ENCODE measurements at places on chromosomes 13 and 19.

- DNase-seq: no peak
Measured at GRCh38 chr19:39086386-39086785, 2.2 kb downstream of the ACP7 start.

GRCh38 chr19:32748497-32748896 is 28.9 kb downstream of the TDRD12 start:
- no peak for DNase-seq

DNA sequence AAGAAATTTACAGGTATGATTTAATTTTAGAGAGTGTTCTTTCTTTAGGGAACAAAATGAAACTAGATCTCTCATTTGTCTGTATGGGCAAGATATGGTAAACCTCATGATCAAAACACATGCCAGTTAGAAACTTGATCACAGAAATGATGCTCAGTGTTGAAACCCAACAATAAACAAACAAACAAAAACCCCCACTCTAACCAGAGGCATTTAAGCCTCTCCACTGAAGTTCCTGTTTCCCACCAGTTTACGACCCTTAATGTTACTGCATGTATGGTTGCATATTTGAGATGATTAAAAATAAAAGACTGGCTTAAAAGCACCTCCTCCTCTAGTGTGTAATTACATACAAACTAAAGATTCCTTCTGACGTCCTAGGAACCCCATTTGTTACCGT is 293.3 kb upstream of the MAB21L1 start:
- no peak for DNase-seq

DNA sequence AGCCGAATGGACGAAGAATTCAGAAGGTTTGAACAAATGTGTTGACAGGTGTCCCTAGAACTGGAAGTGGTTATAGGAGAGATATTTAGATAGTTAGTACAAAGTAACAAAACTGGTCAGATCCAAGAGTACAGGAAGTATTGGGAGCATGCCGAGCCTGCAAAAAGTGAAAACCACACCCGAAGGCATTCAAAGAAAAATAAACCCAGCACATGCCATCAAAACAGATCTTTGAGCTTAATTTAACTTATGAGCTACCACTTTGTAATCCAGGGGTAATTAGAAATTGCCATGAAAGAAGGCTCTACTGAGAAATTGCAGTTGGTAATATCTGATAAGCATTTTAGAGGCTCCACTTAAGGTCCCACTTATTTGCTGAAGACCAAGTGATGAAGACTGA is 214.2 kb downstream of the DNAJC15 start:
- DNase-seq: no peak

- DNase-seq: no peak
Measured at GRCh38 chr13:80884056-80884785, 543.3 kb upstream of the SPRY2 start.

DNA sequence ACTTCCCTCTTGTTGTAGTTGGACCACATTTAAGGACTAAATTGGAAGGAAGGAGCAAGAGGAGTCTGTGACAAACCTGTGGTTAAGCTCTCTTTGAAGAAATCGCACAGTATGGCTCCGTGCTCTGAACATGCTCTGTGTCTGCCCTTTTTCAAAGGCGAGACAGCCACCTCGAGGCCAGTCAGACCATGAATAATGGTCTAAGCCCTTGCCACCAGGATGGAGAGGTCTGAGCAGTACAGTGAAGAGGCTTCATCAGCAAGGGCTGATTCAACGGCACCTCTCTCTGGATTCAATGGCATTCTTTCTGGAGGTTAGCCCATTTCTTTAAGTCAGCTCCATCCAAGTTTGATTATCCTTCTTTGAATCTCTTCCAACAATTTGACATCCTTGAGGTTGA is 30.9 kb downstream of the FAM216B start:
- DNase-seq: no peak

GRCh38 chr19:49210108-49210900 is 52.7 kb downstream of the TRPM4 start:
- DNase-seq: peak; percentile 21

DNA sequence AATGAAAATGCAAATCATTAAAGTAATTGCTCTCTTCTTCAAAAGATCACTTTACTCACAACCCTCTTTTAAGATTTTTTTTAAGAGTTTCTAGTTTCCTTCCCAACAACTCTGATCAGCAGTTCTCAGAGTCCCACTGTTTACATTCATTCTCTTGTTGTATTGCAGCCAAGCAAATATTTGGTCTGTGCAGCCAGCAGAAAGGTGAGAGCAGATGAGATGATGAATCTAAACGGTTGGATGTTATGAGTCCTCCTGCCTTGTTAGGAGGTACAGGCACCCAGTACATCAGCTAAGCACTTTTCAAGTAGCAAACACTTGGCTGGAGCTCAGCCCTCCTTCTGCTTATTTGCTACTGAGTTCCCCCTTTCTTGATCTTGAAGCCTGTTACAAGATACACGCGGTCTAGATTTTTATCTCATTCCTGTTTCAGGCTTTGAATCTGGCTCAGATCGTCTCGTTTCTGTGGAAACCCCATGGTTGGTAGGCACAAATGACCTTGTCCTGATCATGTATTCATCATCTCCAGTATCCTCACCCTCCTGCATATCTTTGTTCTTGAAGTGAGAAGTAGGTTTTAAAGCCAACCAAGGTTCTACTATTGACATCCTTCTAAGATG is 300.7 kb downstream of the DCT start:
- no peak for DNase-seq

DNA sequence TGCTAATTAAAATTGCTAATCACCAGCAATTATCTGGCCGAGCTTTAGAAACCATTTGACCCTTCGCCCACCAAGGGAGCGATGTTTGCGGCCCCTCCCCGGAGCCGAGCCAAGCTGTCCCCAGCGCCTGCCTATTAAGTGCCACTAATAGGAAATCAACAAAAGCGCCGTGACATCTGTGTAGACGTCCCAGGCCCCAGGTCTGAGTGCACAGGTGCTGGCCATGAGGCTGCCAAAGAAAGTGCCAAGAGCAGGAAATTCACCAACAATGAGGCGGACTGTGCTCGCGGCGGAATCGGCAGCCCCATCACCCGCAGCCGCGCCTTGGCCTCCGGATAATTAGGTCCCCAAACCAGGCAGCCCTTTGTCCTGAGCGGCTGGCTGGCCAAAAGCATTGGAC is 44.5 kb upstream of the SPACA7 start:
- DNase-seq: no peak

- DNase-seq: no peak
Measured at GRCh38 chr13:90933097-90933826, 414.2 kb upstream of the MIR17HG start.

DNA sequence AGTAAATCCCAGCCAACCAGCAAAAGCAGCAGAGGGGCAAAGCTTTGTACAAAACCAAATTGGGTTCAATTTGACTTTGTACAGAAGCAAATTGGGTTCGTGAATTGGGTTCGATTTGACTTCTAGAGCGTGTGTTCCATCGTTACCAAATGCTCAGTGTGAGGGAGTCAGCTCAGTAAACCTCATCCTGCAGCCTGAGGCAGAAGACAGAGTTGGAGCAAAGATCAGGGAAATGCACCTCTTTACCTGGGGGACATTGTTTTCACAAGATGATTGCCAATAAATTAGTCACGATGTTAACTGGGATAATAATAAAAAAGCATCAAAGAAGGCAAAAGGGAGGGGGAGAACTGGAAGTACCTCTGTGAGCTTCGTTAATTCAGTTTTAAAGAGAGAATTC is 1.5 kb downstream of the RAB20 start:
- no peak for DNase-seq

GRCh38 chr19:41801792-41802211 is 5.4 kb downstream of the CEACAM3 start:
- DNase-seq: no peak

DNA sequence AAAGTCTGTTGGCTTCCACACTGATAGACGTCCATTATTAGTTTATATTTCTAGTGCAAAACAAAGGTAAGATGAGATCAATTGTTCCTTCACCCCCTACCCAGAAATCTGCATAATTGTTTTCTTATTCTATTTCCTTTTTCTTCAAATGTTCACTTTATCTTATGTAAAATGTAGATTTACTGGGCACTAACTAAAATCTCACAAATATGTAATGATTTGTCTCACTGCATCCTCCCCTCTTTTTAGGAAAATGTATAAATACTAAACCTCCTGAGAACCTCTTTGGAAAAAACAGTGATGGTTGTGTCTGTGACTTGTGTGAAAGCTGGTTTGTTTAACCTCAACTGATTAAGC is 1377.2 kb upstream of the MIR17HG start:
- no peak for DNase-seq

GRCh38 chr13:39132286-39133230 is 94.3 kb downstream of the NHLRC3 start:
- no peak for DNase-seq

DNA sequence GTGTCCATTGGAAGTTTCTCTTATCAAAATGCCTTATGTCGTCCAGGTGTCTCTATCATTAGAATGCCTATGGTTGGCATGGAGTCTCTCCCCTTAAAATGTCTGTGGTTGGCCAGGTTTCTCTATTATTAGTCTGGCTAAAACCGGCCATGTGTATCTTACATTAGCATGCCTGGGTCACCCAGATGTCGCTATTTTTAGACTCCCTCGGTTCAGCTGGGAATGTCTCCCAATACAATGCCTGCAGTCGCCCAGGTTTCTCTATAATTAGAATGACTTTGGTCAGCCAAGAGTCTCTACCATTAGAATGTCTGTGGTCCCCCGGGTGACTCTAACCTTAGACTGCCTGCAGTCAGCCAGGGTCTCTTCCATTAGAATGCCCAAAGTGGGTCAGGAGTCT is 1536.1 kb downstream of the UQCRFS1 start:
- no peak for DNase-seq

DNA sequence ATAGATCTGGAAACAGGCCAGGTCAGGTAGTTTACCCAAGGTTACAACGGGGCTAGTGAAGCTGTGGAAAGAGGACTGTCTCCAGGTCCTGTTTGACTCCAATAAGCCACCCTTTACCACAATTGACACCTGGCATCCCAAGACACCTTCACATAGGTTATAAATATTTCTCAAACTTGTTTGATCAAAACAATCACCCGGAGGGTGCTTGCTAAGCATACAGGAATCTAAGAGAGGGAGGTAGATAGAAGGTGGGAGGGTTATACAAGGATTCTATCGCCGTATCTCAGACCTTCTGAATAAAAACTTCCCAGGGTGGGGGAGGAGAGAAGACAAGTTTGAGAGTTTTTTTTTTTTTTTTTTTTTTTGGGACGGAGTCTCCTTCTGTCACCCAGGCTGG is 55.4 kb downstream of the MICU2 start:
- no peak for DNase-seq

- DNase-seq: no peak
Measured at GRCh38 chr13:59960683-59961082, 203.0 kb downstream of the DIAPH3 start.
